Stimulated activated CD4-positive, alpha-beta T cell treated with anti-CD3 and anti-CD28 coated beads, Interleukin-15, amount 100 ng/mL, for 1 hour (primary cell): ENCODE measurements at places on chromosomes 2 and 18.

GRCh38 chr2:149841396-149841795 lies 253.8 kb upstream of the MMADHC start:
- DNase-seq = no peak

- no peak for DNase-seq
Observed at GRCh38 chr2:67567886-67568285, 170.8 kb downstream of the ETAA1 start.

GRCh38 chr18:57771193-57771592 lies 31.9 kb downstream of the ATP8B1 start:
- DNase-seq = no peak

DNA sequence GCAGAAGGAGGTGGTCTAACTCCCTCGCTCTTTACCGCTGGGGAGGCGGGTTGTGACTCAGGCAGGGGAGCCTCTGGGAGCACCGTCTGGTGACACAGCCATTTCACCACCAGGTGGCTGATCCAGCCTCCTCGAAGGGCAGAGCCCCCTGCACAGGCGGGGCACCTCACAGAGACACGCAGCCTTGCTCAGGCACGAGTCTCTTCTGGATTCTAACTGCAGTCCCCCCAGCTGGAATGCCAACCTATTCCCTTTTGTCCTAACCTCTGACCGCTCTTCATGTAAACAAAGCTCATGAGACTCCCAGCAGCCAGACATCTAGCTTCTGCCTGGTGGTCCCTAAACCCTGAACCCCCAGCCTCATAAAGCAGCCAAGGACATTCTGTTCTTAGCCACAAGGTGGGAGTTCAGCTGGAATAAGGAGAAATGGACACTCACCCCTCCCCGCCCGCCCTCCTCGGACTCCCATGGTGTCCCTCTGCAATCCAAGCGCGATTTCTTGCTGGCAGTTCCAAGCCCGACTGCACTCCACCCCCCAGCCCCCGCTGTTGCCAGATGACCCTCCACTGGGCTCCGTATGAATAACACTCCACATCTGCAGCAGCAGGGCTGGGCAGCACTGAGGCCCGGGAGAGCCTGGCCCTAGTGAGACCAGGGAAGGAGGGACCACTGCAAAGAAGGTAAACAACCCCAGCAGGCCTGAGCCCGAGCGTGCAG lies 84.3 kb downstream of the TNS1 start:
- DNase-seq = no peak

- no peak for DNase-seq
Observed at GRCh38 chr18:34280000-34280399, 55.3 kb upstream of the NOL4 start.

- no peak for DNase-seq
Observed at GRCh38 chr18:6561420-6561861, 146.7 kb upstream of the L3MBTL4 start.

DNA sequence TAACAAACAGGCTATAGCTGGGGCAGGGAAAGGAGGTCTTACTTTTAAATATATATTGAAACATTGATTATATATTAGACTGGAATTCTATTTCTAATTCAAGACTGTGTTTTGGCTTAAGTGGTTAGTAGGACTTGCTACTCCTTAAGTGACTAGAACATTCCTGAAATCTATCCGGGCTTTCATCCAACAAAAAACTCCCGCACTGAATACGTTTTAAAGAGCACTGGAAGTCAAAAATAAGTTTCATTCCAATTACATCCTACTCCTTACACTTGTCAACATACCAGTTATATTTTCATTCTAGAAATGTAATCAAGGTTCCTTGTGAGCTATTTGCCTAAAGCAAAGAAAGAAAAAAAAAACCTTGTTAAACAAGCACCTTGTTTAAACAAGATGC lies 204.6 kb downstream of the SP3 start:
- no peak for DNase-seq

GRCh38 chr2:239569401-239570090 lies 168.7 kb upstream of the HDAC4 start:
- DNase-seq = no peak

GRCh38 chr2:237724811-237725478 lies 73.6 kb upstream of the RBM44 start:
- no peak for DNase-seq

GRCh38 chr2:74367789-74368188 lies 12.3 kb downstream of the DCTN1 start:
- no peak for DNase-seq

DNA sequence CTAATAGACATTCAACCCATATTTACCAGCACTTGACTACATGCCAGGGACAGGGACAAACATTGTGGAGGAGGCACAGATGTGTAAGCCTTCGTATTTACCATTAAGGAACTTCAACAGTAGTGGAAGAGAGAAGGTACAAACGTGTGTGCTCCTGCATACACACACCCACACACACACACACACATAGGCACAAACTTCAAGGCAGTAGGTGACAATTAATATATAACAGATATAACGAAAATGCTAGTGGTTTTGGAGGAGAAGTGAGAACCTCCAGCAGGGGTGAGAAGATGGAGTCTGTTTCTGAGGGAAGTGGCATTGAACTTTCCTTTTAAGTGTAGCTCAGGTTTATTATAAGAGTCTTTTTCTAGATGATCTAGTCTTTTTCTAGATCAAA lies 231.1 kb downstream of the SETBP1 start:
- no peak for DNase-seq

DNA sequence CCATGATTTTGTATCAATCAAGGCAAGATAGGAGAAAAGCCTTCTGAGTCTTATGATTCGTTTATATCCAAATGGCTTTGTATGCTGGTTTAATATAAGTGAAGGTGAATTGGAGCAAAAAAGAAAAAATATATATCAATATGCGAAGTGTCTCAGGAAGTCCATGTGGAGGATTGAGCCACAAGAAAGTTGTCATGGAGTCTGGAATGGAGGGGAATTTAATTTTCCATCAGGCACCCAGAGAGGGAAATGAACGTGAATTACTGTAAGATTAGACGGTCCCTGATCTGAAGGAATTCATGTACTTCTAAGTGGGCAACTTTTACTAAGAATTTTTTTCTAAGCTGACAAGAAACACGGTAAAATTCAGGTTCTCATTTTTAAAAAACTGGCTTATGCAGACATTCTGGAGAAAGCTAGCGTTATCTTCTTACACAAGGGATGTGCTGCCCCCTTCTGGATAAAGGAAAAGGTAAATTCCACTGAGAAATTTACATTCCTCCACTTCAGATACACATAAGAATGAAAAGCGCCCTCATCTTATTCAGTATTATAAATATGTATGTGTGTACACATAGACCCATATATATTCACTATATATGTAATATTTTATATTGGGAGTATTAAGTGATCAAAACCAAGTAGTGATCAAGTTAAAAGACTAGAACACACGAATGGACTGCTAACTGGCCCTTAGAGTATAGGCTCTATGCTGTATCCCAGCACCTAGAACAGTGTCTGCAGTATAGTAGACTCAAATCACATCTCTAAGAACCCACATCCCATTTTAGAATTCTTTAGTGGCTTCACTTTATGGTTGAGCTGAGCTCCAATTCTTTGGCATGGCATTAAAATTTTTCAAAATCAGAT lies 289.0 kb upstream of the TFPI start:
- DNase-seq = no peak
